ENCODE measurements at places on chromosomes 5 and 9.

DNA sequence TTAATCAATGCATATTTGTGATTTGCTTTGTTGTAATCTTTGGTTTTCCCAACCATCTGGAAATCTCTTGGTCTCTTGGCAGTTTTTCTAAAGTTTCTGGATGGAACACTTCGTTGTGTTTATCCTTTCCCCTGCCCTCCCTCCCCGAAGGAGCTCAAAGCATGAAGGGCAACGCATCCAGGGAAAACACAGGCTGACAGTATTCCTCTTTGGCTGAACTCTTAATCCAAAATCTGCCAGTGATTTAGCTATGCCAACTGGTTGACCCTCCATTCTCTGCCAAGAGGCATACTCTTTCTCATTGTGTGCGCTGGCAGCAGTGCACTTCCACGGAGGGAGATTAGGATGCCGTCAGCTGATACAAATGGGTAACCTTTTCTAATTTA lies 20.5 kb downstream of the ZBTB34 start:
- no peak for DNase-seq

- no peak for DNase-seq
Measured at GRCh38 chr5:87300744-87301143, 33.1 kb downstream of the RASA1 start.

GRCh38 chr9:138052322-138052615 lies 174.7 kb downstream of the CACNA1B start:
- DNase-seq = no peak

DNA sequence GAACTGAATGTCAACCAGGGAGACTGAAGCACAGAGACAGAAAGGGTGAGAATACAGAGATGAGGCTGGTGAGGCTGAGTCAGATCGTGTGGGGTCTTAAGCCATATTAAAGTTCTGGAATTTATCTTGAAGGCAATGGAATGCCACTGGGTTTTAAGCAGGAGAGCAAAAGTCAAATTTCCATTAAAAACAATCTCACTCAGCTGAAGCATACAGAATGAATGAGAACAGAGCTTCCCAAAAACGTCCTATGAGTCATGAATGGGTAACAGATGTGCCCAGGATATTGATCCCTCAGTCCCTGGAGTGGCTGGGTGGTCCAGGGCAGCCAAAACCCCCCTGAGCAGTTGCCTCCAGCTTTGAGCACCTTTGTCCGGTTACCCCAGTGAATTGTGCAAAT lies 44.9 kb downstream of the PFDN1 start:
- no peak for DNase-seq

DNA sequence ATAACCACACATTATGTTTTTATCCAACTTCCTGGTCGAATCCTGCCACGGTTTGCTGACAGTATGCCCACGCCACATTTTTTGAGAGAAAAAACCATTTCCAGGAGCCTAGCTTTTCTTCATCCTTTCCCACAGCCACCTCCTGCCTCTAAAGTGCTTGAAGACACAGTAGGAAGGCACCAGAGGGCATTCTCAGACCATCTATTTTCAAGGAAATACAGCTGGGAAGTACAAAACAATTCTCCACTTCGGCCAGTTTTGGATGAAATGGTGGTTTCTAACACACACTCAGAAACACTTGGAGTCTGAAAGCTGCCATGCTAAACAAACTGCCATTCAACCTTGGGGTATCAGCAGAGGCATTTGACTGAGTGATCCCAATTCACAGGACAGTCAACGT lies 86.3 kb upstream of the RPS23 start:
- DNase-seq = no peak
